Erythroblast (primary cell): ENCODE measurements at places on chromosomes 6 and 20.

- DNase-seq = no peak
Measured at GRCh38 chr6:42925248-42925857, 3.9 kb upstream of the CNPY3 start.

DNA sequence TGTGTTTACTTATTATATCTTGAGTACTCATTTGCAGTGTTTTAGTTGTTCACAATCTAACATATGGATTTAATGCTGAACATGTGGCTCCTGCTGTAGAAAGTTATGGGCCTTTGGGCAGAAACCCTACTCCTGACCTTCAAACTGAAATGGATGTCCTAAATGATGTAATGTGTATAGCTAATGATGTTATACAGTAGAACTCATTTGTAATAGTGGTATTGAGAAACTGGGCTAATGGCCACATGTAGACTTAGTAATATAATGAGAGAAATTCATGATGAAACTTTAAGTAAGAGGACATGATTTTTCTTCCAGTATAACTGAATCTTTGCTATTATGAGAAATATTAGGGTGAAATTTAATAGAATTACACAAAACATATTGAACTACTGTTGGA, 121.3 kb upstream of the PTPRK start:
- no peak for DNase-seq

DNA sequence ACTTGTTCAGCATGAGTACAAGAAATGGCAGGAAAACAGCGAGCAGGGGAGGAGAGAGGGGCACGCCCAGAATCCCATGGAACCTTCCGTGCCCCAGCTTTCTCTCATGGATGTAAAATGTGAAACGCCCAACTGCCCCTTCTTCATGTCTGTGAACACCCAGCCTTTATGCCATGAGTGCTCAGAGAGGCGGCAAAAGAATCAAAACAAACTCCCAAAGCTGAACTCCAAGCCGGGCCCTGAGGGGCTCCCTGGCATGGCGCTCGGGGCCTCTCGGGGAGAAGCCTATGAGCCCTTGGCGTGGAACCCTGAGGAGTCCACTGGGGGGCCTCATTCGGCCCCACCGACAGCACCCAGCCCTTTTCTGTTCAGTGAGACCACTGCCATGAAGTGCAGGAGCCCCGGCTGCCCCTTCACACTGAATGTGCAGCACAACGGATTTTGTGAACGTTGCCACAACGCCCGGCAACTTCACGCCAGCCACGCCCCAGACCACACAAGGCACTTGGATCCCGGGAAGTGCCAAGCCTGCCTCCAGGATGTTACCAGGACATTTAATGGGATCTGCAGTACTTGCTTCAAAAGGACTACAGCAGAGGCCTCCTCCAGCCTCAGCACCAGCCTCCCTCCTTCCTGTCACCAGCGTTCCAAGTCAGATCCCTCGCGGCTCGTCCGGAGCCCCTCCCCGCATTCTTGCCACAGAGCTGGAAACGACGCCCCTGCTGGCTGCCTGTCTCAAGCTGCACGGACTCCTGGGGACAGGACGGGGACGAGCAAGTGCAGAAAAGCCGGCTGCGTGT, 11.6 kb downstream of the TNFAIP3 start:
- no peak for DNase-seq

DNA sequence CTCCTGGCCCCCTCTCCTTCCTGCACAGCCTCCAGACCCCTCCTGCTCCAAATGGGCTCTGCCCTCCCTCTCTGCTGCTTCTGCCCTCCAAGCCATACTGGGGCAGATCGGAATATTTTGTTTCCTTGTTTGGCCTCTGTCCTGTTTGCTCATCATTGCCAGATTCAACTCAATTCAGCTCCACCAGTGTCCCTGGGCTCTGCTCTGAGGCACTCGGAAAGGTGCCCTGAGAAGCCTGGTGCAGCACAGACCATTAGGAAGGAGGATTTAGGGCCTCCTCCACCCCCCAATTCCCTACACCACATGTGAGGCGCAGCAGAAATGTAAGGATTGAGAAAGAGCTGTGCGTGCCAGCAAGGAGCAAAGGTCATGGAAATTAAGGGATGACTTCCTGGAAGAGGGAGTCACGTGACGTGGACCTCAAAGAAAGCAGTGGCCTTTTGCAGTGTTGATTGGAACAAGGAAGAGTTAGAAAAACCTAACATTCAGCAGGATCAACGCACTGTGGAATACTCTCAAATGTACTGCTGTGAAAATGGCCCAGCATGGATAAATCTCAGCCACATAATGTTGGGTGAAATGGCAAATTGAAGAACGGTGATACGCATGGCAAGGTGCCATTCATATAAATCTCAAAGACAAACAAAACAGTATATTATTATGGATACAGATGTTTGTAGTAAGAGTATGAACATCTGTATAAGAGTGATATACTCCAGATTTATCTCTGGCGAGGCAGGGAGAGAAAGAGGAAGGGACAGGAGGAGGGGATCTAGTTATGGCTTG, 229.5 kb upstream of the RNF24 start:
- DNase-seq = no peak
